ENCODE measurements at places on chromosomes 5 and 9.
A peak's percentile ranks its signal among the peaks of the same experiment; 100 is the strongest.

DNA sequence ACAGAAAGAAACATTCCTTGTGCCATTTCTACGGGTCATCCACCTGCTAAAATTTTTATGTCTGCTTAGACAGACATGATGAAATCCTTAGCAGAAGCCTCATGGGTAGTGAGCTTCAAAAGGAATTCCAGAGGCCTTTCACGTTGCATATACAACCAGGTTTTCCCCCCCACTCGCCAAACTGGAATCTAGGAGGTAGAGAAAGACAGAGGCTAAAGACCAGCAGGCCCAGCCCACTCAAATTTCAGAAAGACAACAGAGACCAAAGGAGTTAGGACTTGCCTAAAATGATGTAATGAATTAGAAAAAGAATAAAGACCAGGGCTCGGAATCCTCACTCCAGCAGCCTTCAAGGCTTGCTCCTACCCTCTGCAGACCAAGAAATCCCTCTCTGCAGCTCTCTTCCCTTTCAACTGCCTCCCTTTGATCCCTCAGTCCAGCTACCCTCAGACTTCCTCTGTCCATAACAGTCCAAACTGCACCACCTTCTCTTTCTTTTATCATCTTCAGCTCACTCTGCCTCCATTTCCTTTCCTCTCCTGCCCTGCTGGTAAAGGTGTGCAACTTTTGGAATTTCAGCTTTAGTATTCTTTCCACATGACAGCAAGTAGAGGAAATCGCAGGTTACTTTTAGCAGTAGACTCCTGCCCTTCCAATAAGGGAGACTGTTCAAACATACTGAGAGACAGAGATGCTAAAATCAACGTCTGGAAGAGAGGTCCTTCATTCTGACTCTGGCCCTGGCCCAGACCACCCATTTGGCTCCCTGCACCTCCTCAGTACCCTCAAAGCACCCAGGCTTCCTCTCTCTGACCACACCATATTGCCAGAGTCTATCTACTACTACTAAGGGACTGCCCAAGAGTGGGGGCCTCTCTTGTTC lies 8.9 kb downstream of the B4GALT1 start:
- no peak for DNase-seq

GRCh38 chr9:20884985-20885593 lies 146.4 kb downstream of the HACD4 start:
- DNase-seq = peak; percentile 61

- no peak for DNase-seq
Measured at GRCh38 chr5:78137290-78137689, 157.2 kb downstream of the AP3B1 start.

DNA sequence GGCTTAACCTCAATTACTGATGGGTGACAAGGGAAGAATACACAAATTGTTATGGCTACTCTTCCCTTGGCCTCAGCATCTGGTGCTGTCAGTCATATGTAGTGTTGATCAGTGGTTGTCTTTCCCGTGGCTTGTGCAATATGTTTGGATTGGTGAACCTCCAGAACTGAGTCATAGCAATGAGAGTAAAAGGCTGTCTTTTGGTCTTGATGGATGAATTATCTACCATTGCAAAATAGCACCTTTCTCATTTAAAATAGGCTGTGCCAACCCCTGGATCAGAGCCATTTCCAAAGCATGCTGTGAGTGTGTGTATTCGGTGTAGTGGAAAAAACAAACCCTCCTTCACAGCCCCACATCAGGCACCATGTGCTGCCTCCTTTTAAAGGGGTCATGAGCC lies 14.6 kb upstream of the F2R start:
- no peak for DNase-seq

- DNase-seq = no peak
Measured at GRCh38 chr5:115384587-115385375, 88.3 kb upstream of the CCDC112 start.

- no peak for DNase-seq
Measured at GRCh38 chr9:128683340-128684064, 5.5 kb upstream of the SET start.

- DNase-seq = no peak
Measured at GRCh38 chr9:103474156-103474555, 479.0 kb downstream of the CYLC2 start.

DNA sequence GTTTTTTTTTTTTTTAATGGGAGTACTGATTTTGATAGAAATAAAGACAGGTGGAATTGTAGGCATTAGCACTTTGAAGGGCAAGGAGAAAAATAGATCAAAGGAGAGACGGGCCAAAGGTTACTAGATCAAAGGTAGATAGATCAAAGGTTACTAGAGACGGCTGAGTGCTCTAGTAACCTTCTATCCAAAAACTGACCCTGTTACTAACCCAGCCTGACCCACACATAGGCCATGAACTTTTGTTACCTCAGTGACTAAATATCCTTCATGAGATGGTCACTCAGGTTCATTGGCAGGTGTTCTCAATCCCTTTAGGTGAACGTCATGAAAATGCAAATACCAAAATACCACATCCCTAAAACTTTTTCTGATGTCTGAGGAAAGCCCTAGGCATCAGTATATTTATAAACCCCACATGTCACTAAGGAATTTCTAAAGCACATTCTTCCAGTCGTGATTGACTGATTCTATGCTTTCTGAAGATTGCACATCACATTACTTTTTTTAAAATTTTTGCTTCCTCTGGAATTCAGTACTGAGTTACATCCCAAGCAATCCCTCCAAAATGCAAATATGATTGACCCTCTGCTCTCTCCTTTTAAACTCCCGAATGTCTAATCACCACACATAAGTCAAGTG lies 772.7 kb downstream of the BRINP1 start:
- DNase-seq = no peak

GRCh38 chr5:54159153-54159892 lies 151.1 kb downstream of the ARL15 start:
- no peak for DNase-seq

DNA sequence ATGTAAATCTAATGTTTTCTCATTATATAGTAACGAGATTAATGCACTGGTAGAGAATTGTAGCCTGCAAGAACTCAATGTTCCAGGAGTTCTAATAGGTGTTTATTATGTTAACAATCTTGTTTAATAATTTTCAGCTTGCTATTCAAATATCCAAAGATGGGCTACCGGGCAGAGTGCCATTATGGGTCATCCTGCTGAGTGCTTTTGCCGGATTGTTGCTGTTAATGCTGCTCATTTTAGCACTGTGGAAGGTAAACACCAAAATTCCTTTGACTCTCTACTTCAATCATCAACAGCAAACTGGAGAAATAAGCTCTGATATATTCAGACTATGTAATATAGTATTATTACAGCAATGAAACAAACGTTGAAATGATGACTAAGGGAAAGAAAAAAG lies 41.9 kb upstream of the ITGA2 start:
- no peak for DNase-seq

- DNase-seq = peak; percentile 83
Measured at GRCh38 chr9:129496473-129497004, 124.4 kb downstream of the C9orf50 start.

GRCh38 chr5:4963265-4963664 lies 176.9 kb upstream of the ADAMTS16 start:
- DNase-seq = no peak

DNA sequence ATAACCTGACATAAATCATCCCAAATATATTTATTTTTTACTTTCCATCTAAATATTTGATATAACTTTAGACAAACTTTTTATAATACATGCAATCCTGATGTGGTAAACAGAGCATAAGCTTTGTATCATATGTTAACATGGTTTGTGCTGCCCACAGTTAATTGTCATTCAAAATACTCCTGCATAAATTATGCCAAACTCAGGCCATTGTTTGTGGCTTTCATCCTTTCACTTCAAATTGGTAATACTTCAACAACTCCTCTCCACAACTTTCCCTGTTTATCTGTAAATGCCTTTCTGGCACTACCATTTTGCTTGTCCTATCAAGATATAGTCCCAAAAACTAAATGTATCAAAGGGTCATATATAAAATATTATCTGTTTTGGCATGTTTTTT lies 586.7 kb downstream of the HINT1 start:
- no peak for DNase-seq

GRCh38 chr5:167050568-167051401 lies 1240.7 kb upstream of the WWC1 start:
- no peak for DNase-seq

- DNase-seq = no peak
Measured at GRCh38 chr5:168979135-168979534, 321.8 kb downstream of the SLIT3 start.

- DNase-seq = no peak
Measured at GRCh38 chr5:171628633-171628974, 157.0 kb upstream of the SMIM23 start.

DNA sequence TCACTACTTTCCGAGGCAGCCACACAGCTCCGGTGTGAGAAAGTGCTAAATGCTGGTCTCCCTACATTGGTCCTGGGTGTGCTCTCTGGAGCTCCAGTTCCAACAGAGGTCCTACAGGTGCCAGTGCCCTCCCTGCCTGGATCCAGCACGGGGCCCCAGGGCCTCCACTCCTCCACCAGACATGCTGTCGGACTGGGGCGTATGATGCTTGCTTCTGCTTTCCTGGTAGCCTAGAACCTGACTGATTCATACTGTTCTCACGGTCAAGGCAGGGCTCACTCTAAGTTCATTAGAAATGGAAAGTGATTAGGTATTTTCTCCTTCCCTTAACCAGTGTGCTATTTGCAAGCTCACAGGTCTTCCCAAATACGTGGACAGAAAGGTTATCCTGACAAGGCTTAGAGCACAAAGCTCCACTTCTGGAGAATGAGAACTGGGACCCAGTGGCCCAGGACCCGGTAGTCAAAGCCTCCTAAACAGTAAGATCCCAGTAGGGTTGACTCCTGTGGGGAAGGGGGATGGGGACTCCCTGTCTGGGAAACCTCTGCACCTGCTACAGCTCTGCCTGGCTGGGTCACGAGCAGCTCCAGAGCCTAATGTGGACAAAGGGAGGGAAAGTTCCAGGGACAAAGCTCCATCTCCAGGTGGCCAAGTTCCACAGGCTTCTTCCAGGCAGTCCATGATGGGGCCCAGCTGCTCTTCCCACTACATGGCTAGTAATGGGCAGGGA lies 98.1 kb downstream of the PAX5 start:
- DNase-seq = no peak

- DNase-seq = no peak
Measured at GRCh38 chr5:96933764-96934707, 1.8 kb upstream of the LNPEP start.

- DNase-seq = no peak
Measured at GRCh38 chr5:54013556-54014194, 296.7 kb downstream of the ARL15 start.
